ENCODE measurements at places on chromosomes 1 and 21.

- DNase-seq: no peak
Measured at GRCh38 chr1:64574301-64574700, 104.4 kb downstream of the CACHD1 start.

- no peak for DNase-seq
Measured at GRCh38 chr1:179105393-179105792, 23.5 kb downstream of the TOR3A start.

DNA sequence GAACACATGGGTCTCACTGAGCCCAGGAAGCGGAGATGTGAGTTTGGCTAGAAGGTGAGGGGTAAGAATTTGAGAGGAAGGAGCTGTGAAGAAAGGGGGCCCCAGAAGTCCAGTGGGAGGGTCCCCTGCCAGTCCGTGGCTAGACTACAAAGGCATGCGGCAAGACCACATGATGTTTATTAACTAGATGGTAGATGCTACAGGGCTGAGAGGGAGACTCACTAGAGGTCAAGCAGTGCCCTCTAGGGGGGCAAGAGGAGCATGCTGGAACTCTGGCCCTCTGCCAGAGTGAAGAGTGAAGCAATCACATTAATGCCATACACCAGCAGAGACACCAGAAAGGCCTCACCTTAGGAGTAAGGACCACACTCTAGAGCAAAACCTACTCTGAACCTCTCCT is 12.2 kb downstream of the KIAA0319L start:
- DNase-seq: no peak

DNA sequence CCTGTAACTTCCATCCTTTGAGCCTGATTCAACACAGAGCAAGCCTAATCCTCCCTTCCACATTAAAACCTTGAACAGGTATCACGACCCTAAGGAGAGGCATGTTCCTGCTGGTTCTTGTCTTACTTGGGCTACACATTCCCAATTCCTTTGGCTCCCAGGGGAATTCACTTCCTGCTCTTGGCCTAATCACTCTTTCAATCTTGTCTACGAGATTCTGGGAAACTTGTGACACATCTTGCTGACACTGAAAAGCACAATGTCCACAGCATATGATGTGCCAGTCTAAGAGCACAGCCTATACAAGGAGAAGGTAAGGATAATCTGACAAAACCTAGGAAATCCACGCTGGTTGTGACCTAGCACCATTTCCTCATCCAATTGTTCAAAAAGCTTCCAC is 163.9 kb downstream of the GABPA start:
- no peak for DNase-seq

DNA sequence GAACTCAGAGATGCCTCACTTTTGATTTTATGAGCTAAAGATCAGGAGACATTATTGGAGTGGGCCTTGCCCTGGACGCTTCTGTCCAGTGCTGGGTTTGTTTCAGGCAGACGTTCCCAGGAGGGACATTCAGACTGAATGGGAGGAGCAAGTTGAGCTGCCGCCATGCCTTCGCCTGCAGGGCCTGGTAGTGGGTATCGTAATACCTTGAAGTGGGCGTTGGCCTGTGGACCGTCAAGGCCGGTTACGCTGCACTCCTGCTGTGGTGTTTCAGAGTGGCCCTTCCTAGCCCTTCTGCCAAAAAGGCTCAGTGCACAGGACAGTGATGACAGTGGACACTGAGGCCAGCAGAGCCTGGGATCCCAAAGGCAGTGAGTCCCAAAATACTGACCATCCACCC is 1.6 kb downstream of the FAM3B start:
- no peak for DNase-seq

GRCh38 chr1:179014123-179014522 is 11.6 kb upstream of the FAM20B start:
- DNase-seq: no peak

DNA sequence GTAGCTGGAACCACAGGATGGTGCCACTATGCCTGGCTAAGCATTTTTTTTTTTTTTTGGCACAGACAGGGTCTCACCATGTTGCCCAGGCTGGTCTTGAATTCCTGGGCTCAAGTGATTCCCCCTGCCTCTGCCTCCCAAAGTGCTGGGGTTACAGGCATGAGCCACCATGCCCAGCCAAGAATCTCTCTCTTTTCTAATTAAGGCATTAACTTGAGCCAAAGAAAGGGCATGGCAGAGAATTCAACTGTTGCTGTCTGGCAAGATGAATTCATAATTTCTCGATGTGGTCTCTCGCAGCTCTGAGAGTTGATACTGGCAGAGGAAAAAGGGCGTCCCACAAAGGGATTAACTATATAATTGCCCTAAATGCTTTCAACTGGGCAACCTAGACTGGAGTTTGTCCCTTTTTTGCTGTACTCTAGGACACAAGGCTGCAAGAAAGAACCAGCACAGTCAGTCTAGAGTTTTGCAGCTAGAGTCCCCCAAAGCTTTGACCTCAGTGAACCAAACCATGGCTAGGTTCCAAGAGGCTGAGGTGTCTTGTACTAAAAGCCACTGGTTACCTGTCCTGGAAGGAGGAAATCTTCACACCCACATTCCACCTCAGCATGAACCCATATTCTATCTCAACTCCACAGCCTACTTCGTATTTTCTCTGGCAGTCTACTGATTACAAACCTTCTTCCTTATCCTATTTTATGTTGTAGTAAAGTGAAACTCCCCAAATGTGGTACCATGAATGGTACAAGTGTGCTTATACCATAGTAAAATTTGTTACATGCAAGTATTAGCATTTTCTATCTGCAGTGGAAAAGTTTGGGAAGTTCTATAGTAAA is 51.2 kb downstream of the OPTC start:
- DNase-seq: no peak

DNA sequence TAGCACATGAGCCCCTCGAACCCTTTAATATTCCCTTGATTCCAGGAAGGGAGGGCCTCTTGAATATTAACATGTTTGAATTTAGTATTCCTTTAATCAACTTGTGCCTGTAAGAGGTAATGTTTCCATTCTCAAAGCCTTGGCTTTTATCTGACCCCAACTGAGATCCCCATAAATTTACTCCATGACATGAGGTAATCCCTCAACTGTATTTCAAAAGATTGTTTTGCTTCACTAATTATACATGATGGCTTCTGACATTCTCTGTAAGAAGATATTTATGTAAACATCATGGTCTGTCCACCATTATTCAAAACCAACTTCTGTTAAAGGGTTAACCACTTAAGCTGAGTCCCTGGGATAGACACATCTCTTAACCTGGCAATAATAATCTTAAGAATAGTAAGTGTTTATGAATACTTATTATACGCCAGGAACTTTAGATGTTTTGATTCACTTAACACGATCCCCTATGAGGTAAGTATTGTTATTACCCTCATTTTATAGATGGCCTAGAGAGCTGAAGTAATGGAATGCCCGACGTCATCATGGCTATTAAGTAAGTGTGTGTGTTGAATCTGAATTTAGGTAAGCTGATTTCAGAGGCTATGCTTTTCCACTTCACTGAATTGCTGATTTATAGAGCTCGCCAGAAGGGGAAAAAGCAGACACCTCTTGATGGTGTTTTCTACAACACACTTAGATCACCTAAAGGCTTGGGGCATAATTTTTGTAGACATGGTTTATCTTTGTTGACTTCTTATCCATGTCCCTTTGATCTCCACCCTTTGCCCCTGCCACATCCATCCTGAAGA is 11.1 kb downstream of the KRTAP19-1 start:
- DNase-seq: no peak

GRCh38 chr1:98797506-98797905 is 136.0 kb downstream of the SNX7 start:
- DNase-seq: no peak

- DNase-seq: no peak
Measured at GRCh38 chr1:40649592-40649930, 15.9 kb downstream of the RIMS3 start.

- peak; percentile 33 for DNase-seq
Measured at GRCh38 chr1:21534674-21535378, 25.6 kb downstream of the ALPL start.

GRCh38 chr1:198775606-198776005 is 136.8 kb downstream of the PTPRC start:
- DNase-seq: no peak

- DNase-seq: no peak
Measured at GRCh38 chr1:240151136-240151735, 59.6 kb downstream of the FMN2 start.

DNA sequence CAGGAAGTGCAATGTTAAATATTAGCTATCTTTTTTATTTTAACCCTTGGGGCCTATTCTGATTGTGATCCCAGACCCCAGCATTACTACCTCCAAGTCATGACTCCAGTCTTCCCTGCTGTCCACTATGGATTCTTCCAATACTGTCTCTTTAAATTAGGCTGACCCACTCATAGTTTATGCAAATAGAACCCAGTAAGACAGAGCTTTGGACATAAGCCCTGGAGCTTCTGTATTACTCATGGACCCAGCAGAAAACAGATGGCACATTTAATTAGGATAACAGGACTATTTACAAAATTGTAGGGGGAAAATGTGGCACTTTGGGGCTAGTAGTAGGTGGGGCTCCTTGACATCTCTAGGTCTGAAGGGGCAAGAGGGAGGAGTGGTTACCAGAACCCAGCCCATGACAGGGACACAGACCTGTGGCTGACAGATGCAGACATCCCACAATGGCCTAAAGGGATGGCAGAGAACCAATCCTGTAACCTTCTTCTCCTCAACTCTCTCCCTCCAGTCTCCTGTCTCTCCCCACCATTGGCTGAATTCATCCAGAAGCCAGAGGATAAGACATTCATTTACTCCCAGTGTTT is 233.5 kb downstream of the OMA1 start:
- no peak for DNase-seq

DNA sequence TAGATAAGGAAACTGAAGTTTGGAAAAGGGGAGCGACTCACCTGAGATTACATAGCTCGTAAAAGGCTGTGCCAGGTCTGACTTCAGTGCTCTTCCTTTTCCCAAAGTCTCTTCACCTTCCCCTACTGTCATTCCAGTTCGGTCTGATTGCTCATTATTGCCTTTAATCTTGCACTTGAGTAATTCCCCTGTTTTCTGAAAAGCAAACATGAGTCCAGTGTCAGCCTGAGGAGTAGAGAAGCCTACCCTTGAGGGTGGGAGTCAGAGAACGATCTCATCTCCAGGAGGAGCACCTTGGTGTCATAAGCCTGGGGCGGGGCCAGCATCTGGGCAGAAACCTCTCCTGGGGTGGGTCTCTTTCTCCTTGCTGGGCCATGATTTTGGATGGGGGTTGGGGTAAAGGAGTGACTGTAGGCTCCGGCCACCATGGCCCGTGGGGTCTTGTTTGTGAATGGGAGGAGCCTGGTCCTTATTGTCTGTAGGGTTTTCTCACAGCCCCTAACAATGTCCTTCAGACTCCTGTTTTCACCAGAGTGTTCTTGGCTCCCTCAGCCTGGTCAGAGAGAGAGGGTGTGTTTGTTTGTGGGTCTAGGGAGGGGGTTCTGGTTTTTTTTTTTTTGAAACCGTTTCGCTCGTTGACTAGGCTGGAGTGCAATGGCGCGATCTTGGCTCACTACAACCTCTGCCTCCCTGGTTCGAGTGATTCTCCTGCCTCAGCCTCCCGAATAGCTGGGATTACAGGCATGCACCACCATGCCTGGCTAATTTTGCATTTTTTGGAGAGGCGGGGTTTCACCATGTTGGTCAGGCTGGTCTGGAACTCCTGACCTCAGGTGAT is 6.0 kb downstream of the VANGL2 start:
- DNase-seq: no peak
